ENCODE measurements at places on chromosomes 3 and 15.

GRCh38 chr3:35448121-35448520, 191.2 kb upstream of the ARPP21 start:
- DNase-seq: no peak

DNA sequence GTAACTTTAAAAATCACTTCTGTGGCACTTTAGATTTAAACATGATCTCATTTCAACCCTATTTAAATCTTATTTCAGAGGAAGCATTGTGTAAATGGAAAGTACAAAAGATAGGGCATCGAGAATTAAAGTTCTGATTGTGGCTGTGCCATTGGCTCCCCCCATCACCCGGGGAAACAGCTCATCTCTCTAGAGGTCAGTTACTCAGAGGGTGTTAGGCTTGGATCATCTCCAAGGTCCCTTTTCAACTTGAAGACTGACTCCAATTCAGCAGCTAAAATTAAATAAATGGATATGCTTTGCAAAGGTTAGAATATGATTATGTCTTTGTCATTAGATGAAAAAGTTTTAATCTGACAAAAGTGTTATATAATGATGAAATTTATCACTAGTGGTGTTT, 20.1 kb downstream of the CADM2 start:
- DNase-seq: no peak

DNA sequence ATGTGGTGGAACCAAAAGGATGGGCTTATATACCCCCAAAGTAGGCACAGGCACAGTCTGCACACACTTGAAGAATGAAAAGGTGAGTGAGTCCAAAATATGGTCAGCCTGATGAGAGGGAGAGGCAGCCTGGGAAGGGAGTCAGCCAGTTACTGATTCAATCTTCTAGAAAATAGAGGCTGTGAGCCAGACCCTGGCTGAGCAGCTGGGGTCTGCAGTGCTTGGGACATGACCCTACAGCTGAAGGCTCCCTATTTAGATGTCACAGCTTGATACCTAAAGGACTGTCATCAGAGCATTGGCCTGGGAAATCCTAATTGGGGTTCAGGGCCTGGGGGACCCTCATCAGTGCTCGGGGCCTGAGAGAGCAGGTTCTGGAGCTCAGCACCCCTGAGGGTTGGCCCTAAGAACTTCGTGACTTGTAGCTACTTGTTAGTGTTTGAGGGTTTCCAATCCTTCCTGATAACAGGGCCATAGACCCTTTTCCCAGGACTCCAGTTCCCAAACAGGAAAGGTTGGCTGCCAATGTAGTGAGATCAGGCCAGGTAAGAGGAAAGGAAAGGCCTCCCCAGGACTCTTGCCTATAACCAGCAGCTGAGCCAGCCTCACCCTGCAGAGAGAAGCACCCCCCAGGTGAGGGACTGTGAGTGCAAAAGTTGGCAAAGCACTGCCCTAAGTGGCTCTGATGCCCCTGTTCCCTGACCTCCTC, 54.7 kb upstream of the SLCO2A1 start:
- no peak for DNase-seq

DNA sequence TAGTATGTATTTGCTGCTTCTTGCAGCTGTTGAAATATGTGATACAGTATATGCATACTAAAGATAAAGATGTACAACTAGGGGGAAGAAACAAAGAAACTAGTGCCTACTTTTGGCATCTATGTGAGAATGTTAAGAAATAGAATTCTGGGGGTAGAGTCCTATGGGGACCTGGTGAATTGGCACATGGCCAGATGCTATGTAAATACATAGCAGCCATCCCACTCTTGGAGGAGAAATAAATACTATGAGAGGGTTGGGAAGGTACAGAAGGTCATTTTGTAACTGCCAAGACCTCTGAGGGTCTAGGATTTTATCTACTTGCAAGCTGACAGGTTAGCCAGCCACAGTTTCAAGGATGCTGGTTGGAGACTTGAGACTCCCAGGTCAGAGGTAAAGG, 298.3 kb upstream of the TBL1XR1 start:
- no peak for DNase-seq

DNA sequence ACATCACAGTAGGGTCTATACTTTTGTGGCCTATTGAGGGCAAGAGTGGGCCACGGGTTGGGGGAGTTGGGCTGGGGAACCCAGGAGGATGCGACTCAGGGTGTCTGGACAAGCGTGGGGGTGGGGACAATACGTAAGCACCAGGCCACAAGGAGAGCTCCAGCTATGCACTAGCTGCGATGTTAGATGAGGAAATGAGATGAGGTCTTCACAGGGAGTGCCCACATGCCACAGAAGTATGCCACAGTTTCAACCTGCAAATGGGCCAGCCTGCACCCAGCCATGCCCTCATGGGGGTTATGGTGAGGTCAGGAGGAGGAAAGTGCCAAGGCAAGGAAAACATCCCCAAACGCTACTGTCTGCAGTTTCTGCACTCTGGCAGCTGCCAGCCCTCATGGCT, 30.5 kb downstream of the CACNA2D2 start:
- DNase-seq: no peak

- DNase-seq: no peak
Observed at GRCh38 chr3:174023421-174023820, 625.9 kb downstream of the NLGN1 start.

DNA sequence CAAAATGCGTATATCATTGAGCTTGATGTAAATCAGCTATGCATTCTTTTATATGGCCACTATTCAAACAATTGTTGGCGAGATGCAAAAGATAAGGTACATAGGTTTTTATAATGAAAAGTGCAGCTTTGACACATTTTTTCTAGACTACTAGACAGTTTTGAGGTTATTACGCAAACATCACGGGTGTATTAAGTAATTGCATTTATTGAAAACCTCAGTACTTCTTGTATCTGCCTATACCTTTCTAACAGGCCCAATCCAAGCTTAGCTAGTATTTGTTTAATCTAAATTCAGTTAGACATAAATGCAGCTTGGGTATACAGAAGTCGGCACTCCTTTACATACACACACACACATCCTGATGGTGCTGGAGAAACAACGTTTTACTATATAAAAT, 2.7 kb downstream of the SPESP1 start:
- DNase-seq: no peak

GRCh38 chr3:179015551-179016020, 56.0 kb downstream of the ZMAT3 start:
- no peak for DNase-seq
